ENCODE measurements at places on chromosomes 6 and 20. TPM values are rescaled to one million over a fixed set of nuclear protein-coding genes. Genes with fewer than 3 reads are reported as not detected.

- H3K27ac ChIP-seq, result no peak overlapping the region
- H3K27me3 ChIP-seq, result no peaks in the 10 kb centered on the region
- no peaks in the 10 kb centered on the region for H3K36me3 ChIP-seq
- no peak for DNase-seq
Measured at GRCh38 chr20:6473197-6473596, 294.3 kb upstream of the BMP2 start.

GRCh38 chr6:122730775-122731386 lies 48.6 kb upstream of the FABP7 start:
- no peaks in the 10 kb centered on the region for H3K36me3 ChIP-seq
- H3K27me3 ChIP-seq, result peaks cover 12% of the 10 kb centered on the region
- H3K4me1 ChIP-seq, result no peaks in the 10 kb centered on the region
- no peak overlapping the region for H3K27ac ChIP-seq

DNA sequence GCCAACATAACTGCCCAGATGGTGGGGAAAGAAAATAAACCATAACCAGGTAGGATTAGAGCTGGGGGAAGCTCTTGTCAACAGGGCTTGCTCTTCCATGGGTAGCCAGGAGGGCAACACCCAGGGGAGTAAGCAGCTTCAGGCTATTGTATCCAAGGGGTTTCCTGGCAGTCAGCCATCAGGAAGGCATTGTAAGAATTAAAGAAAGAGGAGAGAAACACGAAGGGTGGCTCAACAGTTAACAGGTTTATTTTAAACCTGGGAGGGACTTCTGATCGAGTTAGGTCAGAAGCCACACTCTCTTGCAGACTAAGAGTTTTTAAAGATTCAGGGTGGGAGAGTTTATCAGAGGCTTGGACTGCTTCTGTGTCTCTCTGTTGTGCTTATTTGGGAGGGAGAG lies 114.2 kb downstream of the QRSL1 start:
- no peak overlapping the region for H3K27ac ChIP-seq
- no peak overlapping the region for H3K4me3 ChIP-seq

- H3K4me3 ChIP-seq, result no peak overlapping the region
- H3K27me3 ChIP-seq, result no peaks in the 10 kb centered on the region
- no peaks in the 10 kb centered on the region for H3K4me1 ChIP-seq
Measured at GRCh38 chr6:52820198-52820597, 16.6 kb upstream of the GSTA1 start.

The LHFPL5 gene
- polyA plus RNA-seq, result not detected

The TRIM10 gene
- not detected for polyA plus RNA-seq

The COL9A3 gene
- 0.19 TPM for polyA plus RNA-seq

The EDN3 gene
- polyA plus RNA-seq, result not detected

The EGFL8 gene
- polyA plus RNA-seq, result 9.8 TPM

- no peaks in the 10 kb centered on the region for H3K27me3 ChIP-seq
- no peaks in the 10 kb centered on the region for H3K36me3 ChIP-seq
- peaks cover 10% of the 10 kb centered on the region for H3K4me1 ChIP-seq
- DNase-seq, result no peak
- no peak overlapping the region for H3K27ac ChIP-seq
Measured at GRCh38 chr6:5007531-5007930, 3.7 kb upstream of the RPP40 start.

The NUS1 gene
- polyA plus RNA-seq, result 8.2 TPM

DNA sequence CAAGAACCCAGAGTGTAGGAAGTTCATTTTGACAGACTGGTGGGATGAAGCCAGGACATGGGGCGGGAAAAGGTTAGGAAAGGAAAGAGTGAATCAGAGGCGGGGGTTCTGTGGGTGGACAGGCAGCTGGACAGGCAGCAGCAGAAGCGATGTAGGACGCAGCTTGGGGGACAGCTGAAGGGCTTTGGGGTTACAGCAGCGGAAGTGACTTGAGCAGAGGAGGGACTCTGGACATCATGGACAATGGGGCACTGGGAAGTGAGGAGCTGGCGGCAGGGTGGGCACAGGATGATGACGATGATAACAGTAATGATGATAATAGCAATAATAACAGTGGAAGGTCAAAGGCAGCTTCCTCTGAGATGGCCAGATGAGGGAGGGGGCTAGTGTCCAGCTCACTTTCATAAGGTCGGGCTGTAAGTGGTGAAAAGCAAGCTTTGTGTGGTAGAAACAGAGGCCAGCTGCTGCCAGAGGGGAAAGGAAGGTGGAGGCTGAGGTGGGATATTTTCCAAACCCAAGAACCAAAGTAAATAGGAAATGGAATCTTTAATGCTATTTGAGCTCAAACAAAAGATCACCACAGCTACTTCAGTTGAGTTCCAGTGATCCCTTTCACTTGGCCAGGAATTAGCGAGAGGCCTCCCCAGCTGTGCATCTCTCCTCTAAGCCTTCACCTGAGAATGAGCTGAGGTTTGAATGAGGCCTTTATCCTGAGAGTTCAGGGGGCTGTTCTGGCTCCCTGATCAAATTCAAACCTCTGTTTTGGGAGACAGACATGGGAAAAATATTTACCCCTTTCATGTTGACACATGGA lies 433.5 kb downstream of the DHX35 start:
- no peak overlapping the region for H3K4me3 ChIP-seq
- no peak overlapping the region for H3K27ac ChIP-seq
- H3K36me3 ChIP-seq, result no peaks in the 10 kb centered on the region
- no peaks in the 10 kb centered on the region for H3K27me3 ChIP-seq

The PACRG gene
- not detected for polyA plus RNA-seq

The CEP250 gene
- polyA plus RNA-seq, result 3.2 TPM

DNA sequence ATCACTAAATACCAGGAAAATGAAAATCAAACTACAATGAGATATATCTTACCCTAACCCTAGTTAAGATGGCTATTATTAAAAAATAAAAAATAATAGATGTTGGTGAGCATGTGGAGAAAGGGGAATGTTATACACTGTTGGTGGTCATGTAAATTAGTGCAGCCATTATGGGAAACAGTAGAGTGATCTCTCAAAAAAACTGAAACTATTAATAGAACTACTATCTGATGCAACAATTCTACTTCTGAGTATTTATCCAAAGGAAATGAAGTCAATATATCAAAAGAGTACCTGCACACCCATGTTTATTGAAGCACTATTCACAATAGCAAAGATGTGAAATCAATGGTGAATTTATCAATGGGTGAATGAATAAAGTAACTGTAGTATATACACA lies 48.6 kb downstream of the HLA-A start:
- no peak overlapping the region for H3K4me3 ChIP-seq
- peaks cover 7% of the 10 kb centered on the region for H3K27me3 ChIP-seq
- no peak for DNase-seq
- peaks cover 2% of the 10 kb centered on the region for H3K4me1 ChIP-seq

The OLIG3 gene
- not detected for polyA plus RNA-seq

DNA sequence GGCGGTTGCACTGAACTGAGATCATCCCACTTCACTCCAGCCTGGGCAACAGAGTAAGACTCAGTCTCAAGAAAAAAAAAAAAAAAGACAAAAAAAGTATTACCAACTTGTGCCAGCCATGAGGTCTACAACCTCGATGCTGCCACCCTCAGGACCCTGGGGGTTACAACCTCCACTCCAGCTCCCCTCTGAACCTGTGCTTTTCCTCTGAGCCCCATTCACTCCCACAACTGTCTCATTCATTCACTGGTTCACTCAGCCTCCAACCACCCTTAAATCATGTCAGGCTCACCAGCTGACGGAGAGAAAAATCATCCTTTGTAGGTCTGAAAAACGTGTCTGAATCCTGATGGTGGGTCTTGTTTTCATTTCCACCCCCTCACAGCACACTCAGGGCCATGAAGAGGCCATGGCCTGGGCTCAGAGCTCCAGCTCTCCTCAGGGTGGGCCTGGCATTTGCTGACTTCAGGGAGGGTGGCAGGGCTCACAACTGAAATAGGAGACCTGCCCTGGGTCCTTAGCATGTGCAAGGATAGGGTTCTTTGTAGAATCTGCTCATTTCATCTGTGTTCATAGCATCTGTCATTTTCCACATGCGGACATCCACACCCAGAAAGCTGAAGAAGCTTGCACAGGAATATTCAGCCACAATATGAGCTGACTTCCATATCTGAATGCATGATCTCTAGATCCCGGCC lies 1.9 kb upstream of the ULBP1 start:
- no peak overlapping the region for H3K27ac ChIP-seq
- H3K27me3 ChIP-seq, result peaks cover 12% of the 10 kb centered on the region
- no peak overlapping the region for H3K4me3 ChIP-seq
- H3K36me3 ChIP-seq, result no peaks in the 10 kb centered on the region
- H3K4me1 ChIP-seq, result peaks cover 24% of the 10 kb centered on the region

All from endothelial cell of umbilical vein (primary cell).